ENCODE measurements at places on chromosomes 1 and 21.

- DNase-seq, result no peak
These were observed 35.4 kb downstream of the QSOX1 start for GRCh38 chr1:180190091-180190490.

- no peak for DNase-seq
These were observed 250.9 kb upstream of the SGIP1 start for GRCh38 chr1:66282891-66283621.

DNA sequence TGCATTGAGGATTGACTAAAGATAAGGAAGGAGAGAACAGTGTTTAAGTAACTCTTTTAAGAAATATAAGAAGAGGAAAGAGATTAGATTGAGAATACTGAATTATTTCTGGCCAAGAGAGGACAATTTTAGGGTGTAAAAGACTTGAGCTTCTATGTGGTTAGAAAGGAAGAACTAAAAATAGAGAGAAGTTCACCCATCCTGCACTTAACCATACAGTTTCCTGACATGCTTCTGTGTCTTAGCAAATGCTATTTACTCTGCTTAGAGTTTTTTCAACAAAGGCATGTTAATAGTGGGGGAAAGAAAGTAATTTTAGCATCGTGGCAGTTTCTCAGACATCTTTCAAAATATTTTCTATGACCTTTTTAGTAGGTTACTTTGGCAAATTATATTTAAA is 122.8 kb upstream of the GPR52 start:
- no peak for DNase-seq

GRCh38 chr21:32611471-32611997 is 643 bp downstream of the CFAP298 start:
- no peak for DNase-seq

DNA sequence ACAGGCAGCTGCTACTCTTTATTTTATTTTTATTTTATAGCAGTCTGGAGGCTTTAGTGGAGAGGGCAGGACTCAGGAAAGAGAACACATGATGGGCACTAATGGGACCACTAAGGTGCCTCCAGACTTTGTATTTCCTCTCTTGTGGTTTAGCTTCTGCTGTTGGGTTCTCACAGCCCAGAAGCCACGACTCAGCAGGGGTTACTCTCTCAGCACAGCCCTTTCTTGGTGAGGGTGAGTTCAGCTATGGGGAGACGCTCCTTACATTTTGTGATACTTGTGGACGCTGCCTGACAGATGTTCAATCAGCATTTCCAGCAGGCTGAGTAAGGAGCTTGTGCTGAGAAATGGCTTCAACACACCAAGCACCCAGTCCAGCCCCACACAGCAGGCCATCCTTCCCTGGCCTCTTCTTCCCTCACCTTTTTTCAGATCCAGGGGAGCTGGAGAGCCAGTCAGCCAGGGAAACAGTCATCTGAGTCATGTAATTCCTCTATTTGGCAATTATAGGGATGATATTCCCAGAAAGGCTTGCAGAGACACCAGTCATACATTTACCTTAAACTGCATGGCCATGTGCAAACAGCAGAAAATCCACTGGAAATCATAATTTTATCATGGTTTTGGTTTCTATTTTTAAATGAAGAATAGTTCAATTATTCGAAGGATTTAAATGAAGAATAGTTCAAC is 53.2 kb upstream of the RAB3GAP2 start:
- no peak for DNase-seq

DNA sequence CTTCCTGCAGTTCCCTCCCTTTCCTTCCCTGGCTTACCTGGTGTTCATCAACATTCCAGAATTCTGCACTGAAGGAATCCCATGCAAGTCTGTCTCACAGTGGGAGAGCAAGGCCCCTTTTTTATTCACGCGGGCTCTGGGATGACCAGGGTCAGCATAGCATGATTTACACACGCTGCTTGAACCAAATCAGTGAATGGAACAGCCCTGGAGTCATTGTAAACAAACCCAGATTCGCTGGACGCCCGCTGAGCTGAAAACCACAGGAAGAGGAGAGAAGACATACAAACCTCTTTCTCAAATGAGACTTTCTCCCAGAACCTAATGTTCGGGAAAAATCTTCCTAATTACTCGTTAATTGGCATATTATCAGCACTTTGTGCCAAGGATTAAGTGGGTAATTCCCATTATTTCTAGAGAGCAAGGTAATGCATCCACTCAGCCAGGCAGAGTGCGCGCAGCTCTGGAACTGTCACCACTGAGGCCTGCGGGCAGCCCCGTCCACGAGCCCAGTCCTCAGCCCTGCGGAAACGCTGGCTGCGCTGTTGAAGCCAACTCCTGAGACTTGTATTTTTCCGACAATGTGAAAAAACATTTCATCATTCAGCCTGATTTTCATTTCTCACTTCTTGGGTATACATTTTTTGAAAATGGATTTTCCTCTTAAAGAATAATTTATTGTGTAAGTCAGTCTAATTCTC is 140.0 kb downstream of the ETS2 start:
- DNase-seq, result no peak

DNA sequence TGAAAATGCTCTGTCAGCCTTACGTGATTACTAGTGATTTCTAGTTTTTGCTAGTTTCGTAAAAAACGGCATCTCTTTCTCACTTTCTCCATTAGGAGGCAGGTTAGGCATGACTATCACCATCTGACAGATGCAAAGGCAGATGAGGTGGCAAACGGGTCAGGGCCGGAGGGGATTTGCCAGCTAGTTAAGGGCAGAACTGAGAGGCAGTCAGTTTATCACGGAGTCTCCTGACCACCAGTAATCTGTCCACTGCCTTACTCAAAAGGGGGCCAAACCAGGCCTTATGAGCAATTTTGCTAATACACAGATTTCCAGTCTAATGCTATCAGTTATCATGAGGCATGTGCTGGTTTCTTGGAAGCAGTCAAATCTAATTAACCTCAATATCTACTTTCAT is 159.3 kb downstream of the TSEN15 start:
- DNase-seq, result no peak

DNA sequence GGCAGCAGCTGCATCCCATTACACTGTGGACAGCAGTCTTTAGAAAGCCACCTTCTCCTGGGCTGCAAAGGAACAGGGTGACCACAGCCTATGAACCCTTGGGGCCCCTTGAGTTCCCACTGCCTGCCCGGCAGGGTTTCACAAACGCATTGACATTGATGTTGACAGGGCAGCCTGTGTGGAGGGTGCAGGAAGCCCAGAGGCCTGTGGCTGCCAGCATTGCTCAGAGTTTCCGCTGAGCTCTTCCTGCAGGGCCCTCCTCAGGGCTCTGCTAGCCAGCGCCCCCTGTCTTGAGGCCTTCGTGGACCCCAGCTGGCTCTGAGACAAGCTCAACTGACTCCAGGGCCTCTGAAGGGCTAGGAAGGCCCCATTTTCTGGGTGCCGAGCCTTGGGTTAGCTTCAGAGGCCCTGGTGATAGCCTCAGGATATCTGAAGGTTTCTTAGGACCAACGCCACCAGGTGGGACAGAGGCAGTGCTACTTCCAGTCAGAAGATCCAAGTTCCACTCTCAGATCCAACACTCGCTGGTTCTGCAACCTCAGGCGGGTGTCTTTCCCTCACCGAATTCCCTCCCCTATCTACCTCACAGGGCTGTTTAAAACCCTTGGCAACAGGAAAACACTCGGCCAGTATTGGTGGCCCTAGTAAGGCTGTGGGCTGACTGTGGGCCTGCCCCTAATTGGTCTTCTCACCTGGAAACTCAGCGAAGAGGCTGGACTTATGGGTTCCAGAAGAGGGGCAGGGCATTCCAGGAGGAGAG is 27.2 kb upstream of the EPS8L3 start:
- DNase-seq, result no peak

- no peak for DNase-seq
These were observed 1.2 kb upstream of the HSPB7 start for GRCh38 chr1:16018749-16019643.

Data from NCI-H2081 (cell line).